ENCODE measurements at places on chromosomes 3 and 15. TPM values are rescaled to one million over a fixed set of nuclear protein-coding genes. Genes with fewer than 3 reads are reported as not detected.

The PLAAT1 gene
- total RNA-seq, result 0.66 TPM

The STAB1 gene
- total RNA-seq, result 149 TPM

The PSTPIP1 gene
- total RNA-seq, result 3.9 TPM

The SLC28A2 gene
- not detected for total RNA-seq

The ACAD11 gene
- 40.3 TPM for total RNA-seq

The SUSD5 gene
- 4.2 TPM for total RNA-seq

The C3orf70 gene
- 4.8 TPM for total RNA-seq

The ATP13A4 gene
- 0.64 TPM for total RNA-seq

The ALCAM gene
- 118 TPM for total RNA-seq

The CXCR6 gene
- 4.5 TPM for total RNA-seq

The PGBD4 gene
- 1.3 TPM for total RNA-seq

The HTR3E gene
- total RNA-seq, result not detected

The UBP1 gene
- 73.8 TPM for total RNA-seq

The GUCA1C gene
- total RNA-seq, result not detected

The ARGFX gene
- not detected for total RNA-seq

The ARPP21 gene
- total RNA-seq, result not detected

The ZBTB47 gene
- total RNA-seq, result 18.0 TPM

The PRRT3 gene
- total RNA-seq, result 2.8 TPM

The MINAR1 gene
- 1.0 TPM for total RNA-seq

The GOLGB1 gene
- total RNA-seq, result 106 TPM

The NRROS gene
- 3.2 TPM for total RNA-seq

The NOP10 gene
- total RNA-seq, result 135 TPM

The ZBTB20 gene
- 62.9 TPM for total RNA-seq

The GOLGA8T gene
- total RNA-seq, result not detected

The IL17RB gene
- total RNA-seq, result 0.64 TPM

The ASB14 gene
- total RNA-seq, result not detected
